AG09319 (cell line): ENCODE measurements at places on chromosomes 5 and 9.

DNA sequence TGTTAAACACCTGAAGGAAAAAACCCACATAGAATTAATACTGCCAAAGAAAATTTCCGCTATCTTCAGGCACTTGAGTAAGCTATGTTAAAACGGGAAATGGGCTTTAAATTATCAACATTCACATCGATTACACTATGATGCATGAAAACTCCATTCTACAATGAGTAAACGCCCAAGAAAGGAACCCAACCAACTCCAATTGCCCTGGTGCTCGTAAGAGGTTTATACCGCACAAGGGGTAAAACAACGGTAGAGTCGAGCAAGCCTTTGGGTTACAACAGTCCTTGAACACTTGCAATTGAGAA is 1.0 kb downstream of the AGTPBP1 start:
- no peak for DNase-seq

DNA sequence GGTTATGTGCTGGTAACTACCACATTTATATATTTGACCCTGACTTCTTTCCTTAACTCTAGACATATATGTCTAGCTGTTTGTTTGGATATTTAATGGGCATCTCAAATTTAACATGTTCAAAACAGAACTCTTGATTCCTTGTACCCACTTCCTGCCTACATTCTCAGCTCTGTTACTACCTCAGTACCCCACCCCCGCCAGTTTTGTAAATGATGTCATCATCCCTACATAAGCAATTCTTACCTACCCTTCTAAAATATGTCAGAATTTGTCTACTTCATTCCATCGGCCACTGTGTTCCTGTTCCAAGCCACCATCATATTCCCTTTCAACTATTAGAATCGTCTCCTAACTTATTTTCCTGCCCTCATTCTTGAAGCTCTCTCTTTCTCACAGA is 4.8 kb downstream of the RAD50 start:
- DNase-seq: no peak

- DNase-seq: no peak
Observed at GRCh38 chr9:130243015-130243881, 22.3 kb upstream of the HMCN2 start.

GRCh38 chr9:90180381-90180780 is 462.2 kb downstream of the DIRAS2 start:
- DNase-seq: no peak

DNA sequence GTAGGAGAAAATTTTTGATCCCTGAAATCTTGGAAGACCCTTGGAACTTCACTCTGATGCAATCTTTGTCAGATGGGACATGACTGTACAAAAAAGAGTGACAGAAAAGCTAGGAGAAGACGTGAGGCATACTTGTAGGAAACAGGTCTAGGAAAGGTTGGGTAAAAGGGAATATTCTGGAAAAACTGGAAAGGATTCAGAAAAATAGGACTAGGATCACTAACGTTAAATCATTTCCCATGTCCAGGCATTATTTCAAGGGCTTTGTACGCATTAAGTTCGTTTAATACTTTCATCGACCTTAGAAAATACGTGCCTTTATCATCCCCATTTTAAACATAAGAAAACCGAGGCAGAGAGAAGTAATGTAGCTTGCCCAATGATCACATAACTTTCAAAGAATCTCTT is 2.9 kb downstream of the ALDH1A1 start:
- no peak for DNase-seq

DNA sequence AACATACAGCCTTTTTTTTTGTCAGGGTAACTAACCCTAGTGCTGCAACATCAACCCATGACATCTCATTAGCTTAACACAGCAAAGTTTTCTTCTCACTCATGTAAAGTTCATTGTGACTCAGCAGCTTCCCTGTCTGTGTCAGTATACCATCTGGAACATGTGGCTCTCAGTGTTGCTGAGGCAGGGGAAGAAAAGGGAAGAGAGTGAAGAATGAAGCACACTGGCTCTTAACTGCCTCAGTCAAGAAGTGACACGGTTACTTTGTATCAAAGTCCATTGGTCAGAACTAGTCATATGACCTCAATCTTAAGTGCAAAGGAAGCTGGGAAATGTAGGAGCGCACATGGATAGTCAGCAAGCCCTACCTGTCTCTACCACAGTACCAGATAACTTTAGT is 185.0 kb upstream of the ELL2 start:
- peak; percentile 54 for DNase-seq

DNA sequence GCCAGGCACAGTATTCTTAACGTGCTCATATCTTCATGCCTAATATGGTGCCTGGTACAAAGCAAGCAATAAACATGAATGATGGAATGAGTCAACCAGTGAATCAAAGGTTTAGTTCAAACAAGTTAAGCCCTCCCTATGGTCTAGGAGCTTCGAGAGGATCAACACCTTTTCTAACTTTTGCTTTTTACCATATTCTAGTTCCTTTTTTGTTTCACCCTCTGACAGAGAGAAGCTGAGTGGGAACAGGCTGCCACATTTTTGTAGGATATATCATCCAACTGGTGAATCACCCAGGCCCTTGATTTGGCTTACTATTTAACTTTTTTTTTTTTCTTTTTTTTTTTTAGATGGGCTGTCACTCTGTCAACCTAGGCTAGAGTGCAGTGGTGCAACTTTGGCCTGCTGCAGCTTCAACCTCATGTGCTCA is 39.3 kb upstream of the TNC start:
- DNase-seq: no peak

DNA sequence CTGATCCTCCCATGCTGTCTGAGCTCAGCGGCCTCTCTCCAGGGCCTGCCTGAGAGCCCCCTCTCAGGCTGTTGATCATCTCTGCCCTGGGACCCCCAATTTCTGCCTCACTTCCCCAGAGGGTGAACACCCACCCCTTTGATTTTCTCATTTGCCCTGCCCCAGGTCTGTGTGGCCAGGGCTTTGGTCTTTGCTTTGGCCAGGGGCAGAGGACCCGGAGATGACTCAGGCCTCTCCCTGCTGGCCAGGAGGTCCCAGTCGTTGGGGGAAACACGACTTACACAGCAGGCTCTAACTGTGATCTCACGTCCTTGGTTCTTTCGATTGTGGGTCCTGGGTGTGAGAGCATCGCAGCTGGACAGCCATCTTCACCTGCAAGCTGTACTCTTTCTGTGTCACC is 1.1 kb upstream of the ADAMTS2 start:
- no peak for DNase-seq

DNA sequence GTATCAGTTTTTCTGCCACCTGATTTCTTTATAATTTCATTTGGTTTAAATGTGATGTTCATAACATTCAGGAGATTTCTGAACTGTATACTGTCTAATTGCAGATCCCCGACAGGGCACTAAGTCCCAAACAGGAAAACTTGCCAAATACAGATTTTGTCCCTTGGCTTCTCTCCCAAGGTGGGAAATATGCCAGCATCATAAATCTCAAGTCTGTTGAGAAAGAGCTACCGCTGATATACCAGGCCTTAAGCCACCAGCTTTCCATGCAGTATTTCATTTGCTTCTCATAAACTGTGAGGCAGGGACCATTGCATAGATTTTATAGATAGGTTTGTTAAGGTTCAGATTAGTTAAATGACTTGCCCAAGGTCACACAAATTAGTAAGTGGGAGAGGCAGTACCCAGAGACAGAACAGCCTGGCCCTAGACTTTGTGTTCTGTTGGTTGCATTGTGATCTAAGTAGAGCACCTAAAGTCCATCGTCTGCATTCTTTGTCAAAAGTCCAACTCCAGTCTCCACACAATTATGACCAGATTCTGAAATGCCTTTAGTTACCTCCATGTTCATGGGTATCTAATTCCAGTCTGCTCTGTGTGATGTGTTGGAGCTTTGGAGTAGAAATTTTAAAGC is 16.2 kb downstream of the GPR21 start:
- DNase-seq: no peak

- DNase-seq: no peak
Observed at GRCh38 chr5:115180165-115180709, 10.5 kb upstream of the TRIM36 start.

- no peak for DNase-seq
Observed at GRCh38 chr9:118751077-118751847, 618.0 kb downstream of the BRINP1 start.

DNA sequence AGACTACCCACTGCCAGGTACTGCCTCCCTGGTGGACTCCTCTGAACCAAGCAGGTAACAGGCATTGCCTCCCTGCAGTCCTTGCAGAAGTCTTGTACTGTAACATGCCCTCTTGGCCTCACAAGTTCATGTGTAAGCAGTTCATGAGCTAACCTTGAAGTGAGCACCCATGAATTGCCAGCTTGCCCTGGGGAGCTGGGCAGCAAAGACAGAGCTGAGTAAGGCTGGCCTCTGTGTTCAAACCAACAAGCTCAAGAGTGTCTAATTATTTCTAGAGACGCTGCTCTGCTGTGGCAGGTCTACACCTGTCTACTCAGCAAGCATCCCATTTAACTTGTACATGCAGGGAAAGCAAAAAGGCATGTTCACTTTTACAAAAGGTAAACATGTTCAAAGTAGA is 113.5 kb downstream of the FEM1C start:
- DNase-seq: no peak

DNA sequence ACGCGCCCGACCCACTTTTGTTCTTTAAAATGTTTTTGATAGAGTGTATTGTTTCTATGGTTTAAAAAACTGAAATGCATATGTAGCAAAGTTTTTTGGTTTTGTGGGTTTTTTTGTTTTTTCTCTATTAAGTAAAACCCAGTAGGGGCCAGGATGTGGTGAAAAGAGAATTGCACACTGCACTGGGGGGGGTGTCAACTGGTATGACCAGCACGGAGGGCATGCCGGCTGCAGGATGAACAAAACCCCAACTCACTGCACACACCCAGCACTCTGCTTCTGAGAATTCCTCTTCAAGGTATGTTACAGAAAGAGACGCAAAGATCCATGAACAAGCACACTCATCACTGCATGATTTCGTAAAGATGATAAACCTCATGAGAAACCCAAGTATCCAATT is 75.0 kb downstream of the STK10 start:
- DNase-seq: no peak

DNA sequence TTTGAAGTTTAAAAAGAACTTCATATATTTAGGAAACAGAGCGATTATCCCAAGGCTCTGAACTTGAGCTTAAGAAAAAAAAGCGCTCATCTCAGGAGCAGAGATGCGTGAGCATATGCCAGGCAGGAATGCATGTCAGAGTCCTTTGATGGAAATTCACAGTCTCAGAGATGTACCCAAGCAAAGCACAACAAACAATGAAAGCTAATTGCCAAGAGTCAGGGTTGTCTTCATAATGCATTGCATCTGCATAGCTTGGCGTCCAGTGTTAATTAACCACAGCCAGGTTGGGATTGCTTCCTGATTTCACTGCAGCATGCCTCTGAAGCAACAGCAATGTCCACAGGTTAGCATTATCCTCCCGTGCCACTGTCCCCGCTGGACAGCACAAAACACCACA is 907.0 kb upstream of the DMAC1 start:
- DNase-seq: no peak

- no peak for DNase-seq
Observed at GRCh38 chr5:76838481-76839261, 11.1 kb upstream of the S100Z start.

DNA sequence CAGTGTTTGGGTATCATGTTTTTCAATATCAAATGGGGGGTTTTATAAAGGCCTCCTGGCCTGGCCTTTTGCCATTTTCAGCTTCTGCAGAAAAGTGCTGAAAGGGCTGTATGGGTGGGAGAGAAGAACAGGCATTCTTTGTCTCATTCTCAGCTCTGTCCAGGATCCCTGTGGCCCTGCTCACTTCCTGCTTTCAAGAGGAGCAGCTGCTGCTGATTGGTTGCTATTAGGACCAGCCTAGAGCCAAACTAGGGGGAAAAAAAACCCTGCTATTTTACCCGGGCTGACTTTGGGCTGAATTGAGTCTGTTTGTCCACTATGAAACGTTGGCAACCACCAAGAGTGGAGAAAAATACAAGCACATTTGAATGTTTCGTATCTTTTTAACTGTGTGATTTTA is 117.1 kb downstream of the CMYA5 start:
- DNase-seq: no peak

DNA sequence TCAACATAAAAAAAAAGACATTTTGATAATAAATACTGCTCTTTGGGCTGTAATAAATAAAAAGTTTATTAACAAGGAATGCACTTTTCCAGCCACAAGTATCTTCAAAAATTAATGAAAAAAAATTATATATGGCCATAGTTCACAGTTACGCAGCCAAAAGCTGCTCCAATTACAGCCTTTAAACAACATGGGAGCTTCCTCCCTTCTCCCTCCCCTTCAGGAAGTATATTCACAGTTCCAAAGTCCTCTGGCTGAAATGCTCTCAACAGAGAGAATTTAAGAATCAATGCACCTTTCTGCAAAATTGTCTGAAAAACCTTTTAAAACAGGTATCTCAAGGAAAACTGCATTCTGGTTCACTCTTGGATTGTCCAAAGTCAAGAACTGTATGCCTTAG is 5.9 kb downstream of the PLK2 start:
- no peak for DNase-seq

GRCh38 chr9:19404283-19405075 is 4.3 kb upstream of the ACER2 start:
- no peak for DNase-seq

- no peak for DNase-seq
Observed at GRCh38 chr9:69577123-69577522, 95.0 kb downstream of the APBA1 start.

DNA sequence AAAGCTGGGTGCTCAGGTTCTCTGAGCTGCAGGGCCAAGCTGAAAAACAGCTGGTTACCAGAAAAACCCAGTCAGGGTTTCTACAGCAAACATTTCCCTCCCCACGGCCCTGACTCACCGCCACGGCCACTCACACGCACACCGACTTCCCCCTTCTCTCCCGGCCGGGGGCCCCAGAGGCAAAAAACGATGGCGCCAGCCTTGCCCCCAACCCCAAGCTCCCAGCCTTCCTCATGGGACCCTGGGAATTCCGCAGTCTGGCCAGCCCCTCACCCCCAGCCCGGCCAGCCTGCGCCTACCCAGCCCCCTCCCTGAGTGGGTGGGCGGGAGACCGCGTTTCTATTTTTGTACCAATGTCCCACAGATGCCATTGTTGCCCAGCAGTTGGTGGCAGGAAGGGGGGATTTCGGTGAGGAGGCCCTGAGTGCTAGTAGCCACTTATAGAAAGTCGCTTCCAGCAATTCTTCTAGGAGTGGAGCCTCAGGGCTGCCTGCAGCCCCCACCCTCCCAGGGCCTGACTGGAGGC is 18.4 kb downstream of the ENG start:
- DNase-seq: peak; percentile 54

DNA sequence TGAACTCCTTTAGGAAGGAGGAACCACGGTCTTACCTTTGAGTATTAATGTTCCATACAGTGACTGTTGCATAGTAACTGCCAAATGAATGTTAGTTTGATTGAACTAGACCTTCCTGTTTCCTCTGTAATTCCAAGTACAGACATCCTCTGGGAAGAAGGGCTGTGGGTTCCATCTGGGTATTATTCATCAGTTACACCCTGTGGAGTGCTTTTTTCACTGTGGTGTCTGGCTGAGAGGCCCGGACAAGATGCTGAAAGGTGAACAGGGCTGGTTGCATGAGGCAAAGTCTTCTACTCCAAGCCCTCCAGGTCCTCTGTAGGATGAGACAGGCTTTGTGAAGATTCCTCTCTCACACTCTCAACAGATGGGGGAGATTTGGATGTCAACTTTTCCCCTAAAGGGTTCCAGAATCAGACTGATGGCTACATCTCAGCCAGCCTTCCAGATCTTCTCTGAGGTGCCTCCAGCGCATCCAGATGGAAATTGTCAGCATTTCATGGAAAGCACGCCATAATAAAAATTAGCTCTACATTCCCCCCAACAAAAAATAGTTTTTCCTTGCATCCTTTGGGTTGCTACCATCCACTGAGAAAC is 230.9 kb downstream of the GAS1 start:
- DNase-seq: no peak

- no peak for DNase-seq
Observed at GRCh38 chr9:17225407-17225806, 90.6 kb downstream of the CNTLN start.
